ENCODE measurements at places on chromosomes 2 and 18. TPM values are rescaled to one million over a fixed set of nuclear protein-coding genes. Genes with fewer than 3 reads are reported as not detected.

DNA sequence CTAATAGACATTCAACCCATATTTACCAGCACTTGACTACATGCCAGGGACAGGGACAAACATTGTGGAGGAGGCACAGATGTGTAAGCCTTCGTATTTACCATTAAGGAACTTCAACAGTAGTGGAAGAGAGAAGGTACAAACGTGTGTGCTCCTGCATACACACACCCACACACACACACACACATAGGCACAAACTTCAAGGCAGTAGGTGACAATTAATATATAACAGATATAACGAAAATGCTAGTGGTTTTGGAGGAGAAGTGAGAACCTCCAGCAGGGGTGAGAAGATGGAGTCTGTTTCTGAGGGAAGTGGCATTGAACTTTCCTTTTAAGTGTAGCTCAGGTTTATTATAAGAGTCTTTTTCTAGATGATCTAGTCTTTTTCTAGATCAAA is 231.1 kb downstream of the SETBP1 start:
- no peaks in the 10 kb centered on the region for H3K27me3 ChIP-seq
- no peak overlapping the region for H3K4me3 ChIP-seq
- no peak overlapping the region for H3K27ac ChIP-seq
- no peaks in the 10 kb centered on the region for H3K36me3 ChIP-seq

DNA sequence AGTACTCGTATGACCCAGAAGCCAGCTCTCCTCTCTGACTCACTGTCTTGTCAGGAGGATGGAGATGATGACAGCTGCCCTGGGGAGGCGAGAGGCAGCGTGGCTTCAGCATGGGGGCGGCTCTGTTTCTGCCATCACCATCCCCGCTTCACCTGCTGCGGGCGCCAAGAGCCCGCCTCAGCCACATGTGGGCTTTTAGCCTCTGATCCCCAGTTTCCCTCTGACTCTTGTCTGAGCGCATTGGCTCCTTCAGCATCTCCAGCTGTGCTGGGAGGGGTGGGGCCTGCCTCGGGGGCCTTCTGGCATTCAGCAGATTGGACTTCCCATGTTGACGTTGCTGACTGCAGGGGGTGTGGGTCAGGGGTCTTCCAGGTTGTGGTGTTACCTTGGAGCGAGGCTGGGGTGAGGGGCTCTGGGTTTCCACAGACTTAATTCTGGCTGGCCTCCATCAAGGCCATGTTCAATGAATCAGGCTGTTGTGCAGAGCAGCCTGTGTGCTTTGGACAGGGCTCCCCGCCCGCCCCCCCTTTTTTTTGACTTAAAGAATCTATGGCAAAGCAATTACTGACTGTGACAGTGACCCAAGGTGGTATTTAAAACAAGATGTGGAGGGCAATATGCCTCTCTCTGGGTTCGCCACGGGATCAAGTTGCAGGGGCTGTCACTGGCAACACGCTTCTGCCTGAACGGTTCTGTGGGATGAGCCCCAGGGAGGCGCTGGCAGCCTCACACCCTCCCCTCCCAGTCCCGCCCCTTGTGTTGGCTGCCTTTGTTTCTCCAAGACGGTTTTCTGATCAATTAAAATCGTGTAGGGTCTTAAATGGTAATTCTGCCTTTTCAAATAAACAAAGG is 228.3 kb downstream of the LDLRAD4 start:
- no peaks in the 10 kb centered on the region for H3K4me1 ChIP-seq
- no peaks in the 10 kb centered on the region for H3K36me3 ChIP-seq
- peaks cover 3% of the 10 kb centered on the region for H3K27me3 ChIP-seq

The L3MBTL4 gene
- 0.02 TPM for polyA plus RNA-seq

The OTOS gene
- not detected for polyA plus RNA-seq

The TUBA3E gene
- polyA plus RNA-seq: not detected

The CCDC74A gene
- 5.4 TPM for polyA plus RNA-seq
